ENCODE measurements at places on chromosomes 6 and 20.

GRCh38 chr20:8518878-8519277, 386.8 kb downstream of the PLCB1 start:
- DNase-seq = no peak

DNA sequence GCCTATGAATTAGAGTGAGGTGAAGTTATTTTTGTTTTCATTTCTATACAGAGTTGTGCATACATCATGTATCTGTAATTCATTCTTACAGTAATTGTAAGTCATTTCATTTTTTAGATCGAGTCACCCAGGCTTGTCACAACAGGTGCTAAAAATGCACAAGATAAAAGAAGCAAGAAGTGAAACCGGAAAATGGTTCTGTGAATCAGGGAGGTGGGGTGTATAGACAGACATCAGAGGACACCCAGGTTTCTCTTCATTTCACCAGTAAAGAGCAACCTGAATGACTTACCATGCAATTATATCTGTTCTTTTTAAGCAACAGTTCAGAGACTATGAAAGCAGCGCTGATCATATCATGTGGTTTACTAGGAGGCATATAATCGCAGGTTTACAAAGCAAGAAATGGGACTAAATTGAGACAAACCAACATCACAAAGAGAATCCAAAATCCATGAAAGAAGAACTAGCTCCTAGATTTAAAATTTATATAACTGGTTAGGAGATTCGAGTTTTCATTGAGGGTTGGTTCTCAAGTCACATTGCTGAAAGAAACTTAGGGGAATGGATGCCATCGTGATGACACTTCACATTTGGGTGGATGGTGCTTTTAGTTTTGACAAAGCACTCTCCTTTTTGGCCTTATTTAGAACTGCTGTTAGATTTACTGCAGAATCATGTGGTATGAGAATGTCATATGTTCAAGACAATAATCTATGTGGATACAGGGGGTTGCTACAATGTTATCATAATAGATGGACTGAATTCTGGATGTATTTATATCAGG, 27.9 kb upstream of the TBC1D7 start:
- DNase-seq = no peak

DNA sequence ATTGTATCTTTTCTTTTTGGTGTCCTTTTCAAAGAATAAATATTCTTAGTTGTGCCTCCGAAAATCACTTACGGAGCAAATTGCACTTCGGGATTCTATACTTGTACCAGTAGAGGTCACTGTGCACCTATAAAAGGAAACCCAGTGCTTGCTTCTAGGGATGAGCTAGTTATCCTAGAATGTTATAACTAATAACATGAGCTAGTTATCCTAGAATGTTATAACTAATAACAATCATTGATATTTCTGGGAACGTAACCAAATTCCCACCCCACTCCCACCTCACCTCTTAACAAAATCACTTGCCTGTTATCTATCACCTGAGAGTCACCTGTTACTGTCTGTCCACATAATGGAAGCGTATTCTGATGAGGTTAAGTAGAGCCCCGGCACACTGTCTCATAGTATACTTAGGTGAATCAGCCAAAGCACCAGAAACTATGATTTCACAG, 126.9 kb upstream of the TIAM2 start:
- DNase-seq = peak; percentile 51

- no peak for DNase-seq
Observed at GRCh38 chr6:158962371-158962770, 37.6 kb downstream of the RSPH3 start.

- peak; percentile 65 for DNase-seq
Observed at GRCh38 chr6:157665180-157665579, 157.9 kb upstream of the SNX9 start.

- no peak for DNase-seq
Observed at GRCh38 chr6:35651244-35651643, 37.5 kb downstream of the FKBP5 start.

- no peak for DNase-seq
Observed at GRCh38 chr6:144897441-144897921, 612.3 kb downstream of the UTRN start.

DNA sequence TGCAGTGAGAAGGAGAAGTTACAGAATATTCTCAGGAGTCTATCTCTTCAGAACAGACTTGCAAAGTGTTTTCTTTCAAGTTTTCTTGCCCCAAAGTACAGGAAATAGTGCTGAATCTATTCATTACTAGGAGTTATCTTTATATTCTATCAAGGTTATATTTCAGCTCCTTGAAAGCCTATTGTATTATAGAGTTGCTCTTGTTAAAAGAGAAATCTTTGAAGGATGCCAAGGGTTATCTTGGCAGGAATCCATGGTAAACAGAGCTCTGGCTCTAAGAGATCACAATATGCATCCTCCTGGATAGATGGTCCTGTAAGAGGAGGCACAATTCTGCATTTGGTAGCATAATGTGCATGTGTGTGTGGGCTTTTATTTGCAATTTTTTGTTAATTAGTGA, 21.2 kb upstream of the SNRPB2 start:
- peak; percentile 85 for DNase-seq

DNA sequence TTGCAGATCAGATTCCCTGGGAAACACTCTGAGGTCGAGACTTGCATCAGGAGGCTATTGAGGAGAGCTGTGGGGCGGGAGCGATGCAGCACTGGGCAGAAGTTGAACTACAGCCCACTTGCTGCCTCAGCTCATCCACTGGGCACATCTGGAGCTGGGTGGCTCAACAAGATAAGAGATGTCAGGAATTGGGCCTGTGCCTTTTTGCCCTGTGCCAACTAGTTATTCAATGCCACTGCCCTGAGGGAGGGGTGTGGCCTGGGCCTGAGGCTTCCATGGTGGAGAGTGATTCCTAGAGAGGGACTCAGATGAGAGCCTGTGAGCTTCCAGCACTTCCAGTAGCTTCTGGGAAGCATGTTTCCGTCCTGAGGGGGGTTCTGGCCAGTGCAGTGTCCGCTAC, 32.7 kb downstream of the BRPF3 start:
- no peak for DNase-seq

DNA sequence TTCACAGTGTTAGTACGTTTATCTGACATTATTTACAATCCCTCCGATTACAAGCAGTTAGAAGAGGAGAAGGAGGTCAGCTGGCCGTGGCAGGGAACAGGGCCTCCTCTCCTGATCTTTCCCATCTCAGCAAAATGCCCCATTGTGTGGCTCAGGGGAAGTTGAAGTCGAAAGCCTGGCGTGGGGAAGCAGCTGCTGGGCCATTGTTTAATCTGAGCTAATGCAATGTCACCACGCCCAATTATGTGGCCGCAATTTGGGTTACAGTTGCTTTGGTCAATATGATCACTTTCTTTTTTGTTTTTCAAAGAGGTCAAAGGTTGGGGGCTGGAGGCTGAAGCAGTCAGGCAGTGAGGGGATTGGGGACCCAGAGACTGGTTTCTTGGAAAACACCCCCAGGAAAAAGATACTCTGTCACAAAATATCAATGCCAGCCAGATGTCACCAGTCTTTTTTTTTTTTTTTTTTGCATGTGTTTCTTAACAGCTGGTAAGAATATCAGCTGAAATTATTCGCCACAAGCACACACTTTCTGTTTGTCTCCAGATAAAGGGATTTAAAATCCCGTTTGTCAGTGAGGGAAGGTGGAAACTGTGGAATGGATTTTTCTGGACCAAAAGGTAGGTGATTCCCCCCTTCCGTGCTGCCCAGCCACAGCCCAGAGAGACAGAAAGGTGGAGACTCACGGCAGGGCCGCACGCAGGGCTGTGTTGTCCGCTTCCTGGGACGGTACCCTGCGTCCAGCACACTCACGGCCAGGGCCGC, 24.6 kb downstream of the DLL1 start:
- peak; percentile 44 for DNase-seq

- peak; percentile 78 for DNase-seq
Observed at GRCh38 chr6:10412461-10413261, 2.2 kb downstream of the TFAP2A start.

- DNase-seq = no peak
Observed at GRCh38 chr6:121482004-121482693, 46.7 kb downstream of the GJA1 start.

GRCh38 chr20:48957053-48957481, 35.6 kb downstream of the ARFGEF2 start:
- DNase-seq = no peak

DNA sequence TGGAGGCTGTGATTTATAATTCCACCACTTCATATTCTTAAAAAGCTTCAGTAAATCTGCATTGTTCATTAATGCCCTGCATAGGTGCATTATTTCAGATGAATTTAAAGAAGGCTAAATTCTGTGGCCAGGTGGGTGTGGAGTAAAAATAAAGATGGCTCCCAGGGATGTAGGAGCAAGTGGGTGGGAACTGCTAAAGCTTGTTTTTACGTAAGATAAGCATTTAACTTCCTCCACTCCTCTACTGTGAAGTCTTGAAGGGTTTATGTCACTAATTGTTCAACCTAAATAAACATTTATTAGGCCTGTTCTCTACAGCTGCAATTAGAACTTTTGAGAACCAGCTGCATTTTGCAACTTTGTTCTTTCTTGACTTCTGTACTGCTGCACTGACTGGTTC, 6.8 kb upstream of the SLC35B3 start:
- DNase-seq = no peak
